ENCODE measurements at places on chromosomes 5 and 9. TPM values are rescaled to one million over a fixed set of nuclear protein-coding genes. Genes with fewer than 3 reads are reported as not detected.

DNA sequence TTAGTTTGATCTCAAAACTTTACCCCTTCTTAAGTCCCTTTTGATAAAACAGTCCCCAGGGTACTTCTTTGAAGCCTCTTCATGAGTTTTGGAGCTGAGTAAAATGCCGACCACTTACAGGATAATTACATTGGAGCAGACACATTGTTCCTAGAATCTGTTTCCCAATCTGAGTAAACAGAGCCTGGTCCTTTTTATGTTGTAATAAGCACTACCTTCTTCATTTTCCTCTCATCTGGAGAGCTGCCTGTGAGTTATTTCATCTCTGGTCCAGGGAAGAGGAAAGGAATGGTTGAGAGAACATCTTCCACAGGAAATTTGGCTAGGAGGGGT, 26.3 kb upstream of the GALNT10 start:
- no peaks in the 10 kb centered on the region for H3K4me1 ChIP-seq
- no peak for DNase-seq
- no peak overlapping the region for H3K27ac ChIP-seq
- H3K4me3 ChIP-seq: no peak overlapping the region
- H3K36me3 ChIP-seq: no peaks in the 10 kb centered on the region

DNA sequence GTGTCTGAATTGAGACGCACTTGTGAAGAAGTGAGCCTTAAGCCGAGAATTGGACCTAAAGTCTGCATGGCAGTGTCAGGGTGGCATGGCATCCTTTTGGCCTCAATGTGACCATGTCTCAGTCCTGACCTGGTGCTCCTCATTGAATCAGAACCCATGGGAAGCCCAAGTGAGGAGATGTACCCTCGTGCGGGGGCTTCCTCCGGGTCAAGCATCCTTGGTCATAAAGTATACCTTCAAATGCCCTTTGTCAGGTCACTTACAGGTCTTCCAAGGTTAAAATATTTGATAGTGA, 202.2 kb downstream of the GADD45G start:
- H3K27ac ChIP-seq: no peak overlapping the region
- no peaks in the 10 kb centered on the region for H3K36me3 ChIP-seq

DNA sequence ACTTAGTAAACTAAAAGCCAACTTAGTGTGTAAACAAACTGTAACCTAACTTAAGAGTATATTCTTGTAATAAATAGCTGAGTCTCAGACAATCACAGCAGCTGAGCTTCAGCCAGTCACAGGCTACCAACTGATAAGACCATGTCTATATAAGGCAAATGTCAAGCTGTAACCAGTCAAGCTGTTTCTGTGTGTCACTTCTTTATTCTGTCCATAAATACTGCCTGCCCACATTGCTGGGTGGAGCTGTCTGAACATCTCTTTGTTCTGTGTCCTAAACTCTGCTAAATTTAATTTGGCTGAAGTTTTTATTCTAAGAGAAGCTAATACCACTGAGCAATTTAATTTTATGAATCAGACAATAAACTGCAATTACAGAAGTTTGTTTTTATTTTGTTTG, 412.1 kb upstream of the CDH10 start:
- H3K4me1 ChIP-seq: no peaks in the 10 kb centered on the region
- no peaks in the 10 kb centered on the region for H3K36me3 ChIP-seq
- no peak overlapping the region for H3K27ac ChIP-seq
- DNase-seq: no peak

DNA sequence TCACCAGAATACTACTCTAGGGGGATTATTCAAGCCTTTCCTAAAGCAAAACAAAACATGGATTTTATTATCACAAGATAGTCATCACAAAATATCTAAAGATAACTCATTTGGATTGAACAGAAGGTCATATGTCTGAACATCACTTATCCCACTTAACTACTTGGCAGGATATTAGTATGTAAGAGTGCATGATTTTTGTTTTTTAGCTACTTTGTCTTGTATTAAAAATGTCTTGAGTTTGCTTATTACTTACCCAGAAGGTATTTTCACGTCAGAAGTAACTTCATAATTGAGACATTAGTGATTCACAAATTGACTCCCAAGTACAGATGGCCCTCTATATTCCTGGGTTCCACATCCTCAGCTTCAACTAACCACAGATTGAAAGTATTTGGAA, 113.8 kb downstream of the TLE4 start:
- H3K4me3 ChIP-seq: no peak overlapping the region
- no peak overlapping the region for H3K27ac ChIP-seq
- DNase-seq: no peak
- H3K36me3 ChIP-seq: peaks cover 16% of the 10 kb centered on the region
- no peaks in the 10 kb centered on the region for H3K27me3 ChIP-seq

GRCh38 chr9:27426511-27427271, 97.4 kb upstream of the IFNK start:
- no peak for DNase-seq
- H3K36me3 ChIP-seq: no peaks in the 10 kb centered on the region
- H3K4me1 ChIP-seq: peaks cover 4% of the 10 kb centered on the region
- no peak overlapping the region for H3K27ac ChIP-seq
- no peak overlapping the region for H3K4me3 ChIP-seq

DNA sequence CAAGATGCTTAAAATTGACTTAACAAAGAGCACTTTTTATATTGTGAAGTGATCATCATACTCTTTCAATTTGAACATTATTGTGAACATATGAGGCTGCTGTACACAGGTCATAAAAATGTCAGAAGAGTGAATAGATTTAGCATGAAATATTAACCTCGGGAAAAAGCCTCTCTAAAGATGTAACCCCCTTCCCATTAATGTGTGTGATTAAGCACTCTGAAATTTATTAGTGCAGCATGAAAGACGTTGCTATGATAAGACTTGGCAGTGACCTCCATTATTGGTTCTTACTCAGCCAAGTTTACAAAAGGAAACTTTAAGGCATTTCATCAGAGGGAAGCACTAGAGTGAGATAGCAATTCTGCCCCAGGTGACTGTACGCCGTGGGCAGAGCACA, 326.5 kb downstream of the NTRK2 start:
- H3K27ac ChIP-seq: no peak overlapping the region
- H3K27me3 ChIP-seq: no peaks in the 10 kb centered on the region
- no peak for DNase-seq
- H3K4me3 ChIP-seq: no peak overlapping the region

DNA sequence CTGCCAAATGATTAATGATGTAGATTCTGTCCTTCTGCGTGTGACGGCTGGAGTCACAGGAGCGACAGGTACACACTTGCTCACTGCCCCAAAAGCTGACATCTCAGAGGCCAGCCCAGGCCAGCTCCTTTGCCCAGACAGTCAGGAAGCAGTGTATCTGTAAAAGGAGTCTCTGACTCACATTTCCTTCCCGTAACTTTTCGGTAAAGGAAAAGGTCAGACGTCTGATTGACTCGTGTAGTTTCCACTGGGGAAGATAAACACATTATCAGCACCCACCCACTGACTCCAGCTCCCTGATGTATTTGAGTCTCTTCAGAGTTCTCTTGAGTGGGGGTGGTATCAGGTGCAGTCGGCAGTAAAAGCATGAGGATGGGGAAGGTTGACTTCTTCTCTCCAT, 64.4 kb upstream of the WWC1 start:
- DNase-seq: no peak
- no peak overlapping the region for H3K4me3 ChIP-seq
- peaks cover 30% of the 10 kb centered on the region for H3K27me3 ChIP-seq
- H3K4me1 ChIP-seq: peaks cover 11% of the 10 kb centered on the region

DNA sequence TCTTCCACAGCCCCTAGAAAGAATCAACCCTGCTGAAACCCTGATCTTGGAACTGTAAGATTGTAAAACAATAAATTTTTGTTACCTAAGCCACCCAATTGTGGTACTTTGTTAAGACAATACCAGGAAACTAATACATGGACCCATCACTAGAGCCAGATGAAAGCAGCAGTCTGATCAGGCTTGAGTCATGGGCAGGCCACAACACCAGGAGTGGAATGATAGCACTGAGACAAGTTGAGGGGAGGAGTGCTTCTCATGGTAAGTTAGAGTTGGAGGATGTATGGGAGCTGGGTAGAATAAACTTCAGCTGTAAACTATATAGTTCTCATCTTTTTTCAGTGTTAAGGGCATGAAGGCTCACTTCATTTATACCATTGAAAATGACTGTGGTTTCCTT, 164.4 kb upstream of the OR13F1 start:
- H3K27me3 ChIP-seq: no peaks in the 10 kb centered on the region
- H3K27ac ChIP-seq: no peak overlapping the region
- H3K4me3 ChIP-seq: no peak overlapping the region
- no peaks in the 10 kb centered on the region for H3K4me1 ChIP-seq
- H3K36me3 ChIP-seq: no peaks in the 10 kb centered on the region

GRCh38 chr9:80175286-80176150, 603.8 kb downstream of the TLE4 start:
- H3K27me3 ChIP-seq: no peaks in the 10 kb centered on the region
- H3K27ac ChIP-seq: no peak overlapping the region
- no peak overlapping the region for H3K4me3 ChIP-seq
- no peaks in the 10 kb centered on the region for H3K36me3 ChIP-seq
- no peak for DNase-seq

DNA sequence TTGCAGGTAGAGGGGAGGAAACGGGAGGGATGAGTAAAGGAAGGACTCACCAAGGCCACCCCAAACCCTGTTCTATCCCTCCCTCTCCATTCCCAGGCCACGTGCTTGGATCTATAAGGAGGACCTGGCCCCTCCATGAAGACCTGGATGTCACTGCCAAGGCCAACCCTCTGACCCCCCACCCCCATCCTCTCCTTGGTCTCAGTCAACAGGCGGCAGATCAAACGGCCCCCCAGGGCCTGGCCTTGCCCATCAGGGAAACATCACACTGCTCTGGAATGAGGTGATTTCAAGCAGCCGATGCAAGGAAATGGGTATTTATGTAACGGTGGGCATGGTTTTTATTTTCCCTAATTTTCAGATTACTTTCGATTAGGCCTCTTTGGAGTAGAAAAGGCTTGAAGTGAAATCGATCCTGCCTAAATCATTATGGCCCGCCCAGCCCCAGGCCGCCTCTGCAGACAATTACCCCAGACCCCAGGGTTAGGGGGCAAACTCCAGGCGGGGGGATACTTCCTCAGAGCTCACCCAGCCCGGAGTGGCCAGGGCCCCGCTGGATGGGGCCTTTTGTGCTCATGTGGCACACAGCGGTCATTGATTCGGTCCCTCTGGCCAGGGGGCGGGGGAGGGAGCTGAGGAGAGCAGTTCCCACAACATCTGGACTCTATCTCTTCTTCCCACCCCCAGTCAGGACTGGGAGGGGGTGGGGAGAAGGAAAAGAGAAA, 125.3 kb downstream of the PHF2 start:
- peaks cover 10% of the 10 kb centered on the region for H3K27me3 ChIP-seq
- H3K4me1 ChIP-seq: no peaks in the 10 kb centered on the region
- peak; percentile 36 for DNase-seq
- no peaks in the 10 kb centered on the region for H3K36me3 ChIP-seq
- H3K4me3 ChIP-seq: no peak overlapping the region

GRCh38 chr5:94884311-94884710, 265.8 kb downstream of the SLF1 start:
- no peaks in the 10 kb centered on the region for H3K4me1 ChIP-seq
- H3K27me3 ChIP-seq: peaks cover 16% of the 10 kb centered on the region
- no peak overlapping the region for H3K27ac ChIP-seq
- no peaks in the 10 kb centered on the region for H3K36me3 ChIP-seq
- no peak for DNase-seq
- no peak overlapping the region for H3K4me3 ChIP-seq

The CYFIP2 gene
- 382 TPM for total RNA-seq

The NR6A1 gene
- total RNA-seq: 0.44 TPM

The SSBP2 gene
- 21.5 TPM for total RNA-seq

The DAB2IP gene
- 0.07 TPM for total RNA-seq

All from activated CD8-positive, alpha-beta memory T cell treated with anti-CD3 and anti-CD28 coated beads, Interleukin-2, amount 10 ng/mL, durations not matched to agents 7 days and 5 days (primary cell).